Astrocyte (in vitro differentiated cells and primary cell): ENCODE measurements at places on chromosomes 2 and 18. TPM values are rescaled to one million over a fixed set of nuclear protein-coding genes. Genes with fewer than 3 reads are reported as not detected.

DNA sequence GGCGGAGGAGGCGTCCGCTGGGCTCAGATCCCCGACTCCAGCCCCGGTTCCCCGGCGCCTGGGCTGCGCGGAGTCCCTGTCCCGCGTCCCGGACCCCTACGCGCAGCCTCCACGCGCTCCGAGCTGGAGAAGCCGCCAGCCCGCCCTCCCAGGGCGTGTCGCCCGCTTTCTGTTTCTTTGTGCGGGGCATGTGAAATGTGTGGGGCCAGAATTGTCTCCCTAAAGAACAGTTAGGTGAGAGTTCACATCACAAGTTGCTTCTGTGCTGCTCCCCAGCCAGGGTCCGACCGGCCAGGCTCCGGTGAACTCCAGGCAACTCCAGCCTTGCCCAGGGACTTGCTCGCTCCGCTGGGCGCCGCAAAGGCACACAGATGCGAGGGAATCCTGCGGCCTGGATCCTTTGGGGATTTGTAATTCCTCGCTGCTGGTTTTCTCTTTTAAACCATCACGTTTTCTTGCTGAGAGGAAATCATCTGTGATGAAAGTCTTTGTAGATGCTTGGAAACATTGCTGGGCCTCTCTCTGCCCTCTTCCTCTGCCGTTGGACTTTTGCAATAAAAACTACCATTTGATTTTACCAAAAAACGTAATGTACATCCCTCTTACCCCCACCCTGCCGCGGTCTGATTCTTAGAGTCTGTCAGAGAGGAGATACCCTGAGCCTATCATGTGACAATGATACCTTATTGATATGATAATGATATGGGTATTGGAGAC, 631 bp downstream of the GYPC start:
- H3K27ac ChIP-seq: peak overlapping the region; percentile 83
- H3K4me1 ChIP-seq: peaks cover 35% of the 10 kb centered on the region
- peak; percentile 38 for DNase-seq
- no peaks in the 10 kb centered on the region for H3K36me3 ChIP-seq
- H3K27me3 ChIP-seq: no peaks in the 10 kb centered on the region

Gene COLEC12
- total RNA-seq: 11.6 and 13.2 TPM in 2 replicates

GRCh38 chr2:211751848-211752247, 786.8 kb downstream of the ERBB4 start:
- H3K36me3 ChIP-seq: no peaks in the 10 kb centered on the region
- no peak overlapping the region for H3K4me3 ChIP-seq
- H3K4me1 ChIP-seq: no peaks in the 10 kb centered on the region
- H3K27me3 ChIP-seq: no peaks in the 10 kb centered on the region
- DNase-seq: no peak
- H3K27ac ChIP-seq: no peak overlapping the region

DNA sequence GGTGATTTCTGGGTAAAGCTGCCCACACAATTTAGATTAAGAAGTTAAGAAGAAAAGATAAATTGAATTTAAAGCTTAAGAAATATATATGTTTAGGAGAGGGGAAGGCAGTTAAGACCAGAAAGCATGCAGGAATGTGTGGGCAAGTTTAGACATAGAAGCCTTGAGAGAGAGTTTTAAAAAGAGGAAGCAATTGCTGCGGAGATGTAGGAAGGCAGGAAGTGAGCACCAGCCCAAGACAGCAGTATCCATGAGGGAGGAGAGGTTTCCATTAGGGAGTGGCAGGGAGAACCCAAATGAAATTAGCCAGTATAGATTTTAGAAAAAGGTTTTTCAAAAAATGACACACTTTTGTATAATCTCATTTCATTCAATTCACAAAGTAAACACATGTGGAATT, 24.3 kb downstream of the DSC2 start:
- DNase-seq: no peak
- no peak overlapping the region for H3K27ac ChIP-seq
- no peaks in the 10 kb centered on the region for H3K36me3 ChIP-seq

GRCh38 chr18:635171-635570, 22.3 kb upstream of the TYMS start:
- H3K4me3 ChIP-seq: no peak overlapping the region
- no peaks in the 10 kb centered on the region for H3K36me3 ChIP-seq
- no peak for DNase-seq
- no peak overlapping the region for H3K27ac ChIP-seq
- no peaks in the 10 kb centered on the region for H3K4me1 ChIP-seq

DNA sequence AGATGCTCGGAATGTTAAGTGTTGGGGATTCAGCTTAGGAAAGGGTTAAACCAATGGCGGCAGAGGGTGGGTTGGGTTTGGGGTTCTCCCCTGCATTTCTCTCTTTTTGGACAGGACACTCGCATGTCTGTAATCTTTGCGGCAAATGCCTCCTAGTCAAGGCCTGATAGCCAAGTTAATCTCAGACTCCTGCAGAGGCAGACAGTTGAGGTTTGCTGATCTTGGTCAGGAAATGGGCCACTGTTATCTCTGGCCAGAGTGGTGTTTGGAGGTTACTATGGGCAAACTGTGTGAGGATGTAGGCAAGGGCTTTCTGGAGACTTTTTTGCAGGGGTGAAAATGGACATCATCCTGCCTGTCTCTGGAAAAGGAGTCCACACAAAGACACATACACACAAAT, 188.8 kb downstream of the SETBP1 start:
- H3K27ac ChIP-seq: no peak overlapping the region
- no peaks in the 10 kb centered on the region for H3K36me3 ChIP-seq
- H3K4me1 ChIP-seq: no peaks in the 10 kb centered on the region
- no peak for DNase-seq

Gene CABYR
- total RNA-seq: 7.0 and 7.8 TPM in 2 replicates

Gene LNPK
- 34.8 and 42.4 TPM in 2 replicates for total RNA-seq

- no peak overlapping the region for H3K4me3 ChIP-seq
- DNase-seq: no peak
- H3K4me1 ChIP-seq: peaks cover 13% of the 10 kb centered on the region
- no peaks in the 10 kb centered on the region for H3K27me3 ChIP-seq
- no peaks in the 10 kb centered on the region for H3K36me3 ChIP-seq
These were observed 22.4 kb downstream of the ODC1 start for GRCh38 chr2:10425699-10426098.

- no peak overlapping the region for H3K27ac ChIP-seq
- no peak overlapping the region for H3K4me3 ChIP-seq
- no peaks in the 10 kb centered on the region for H3K36me3 ChIP-seq
- no peaks in the 10 kb centered on the region for H3K27me3 ChIP-seq
- H3K4me1 ChIP-seq: peaks cover 3% of the 10 kb centered on the region
These were observed 42.3 kb downstream of the SPRED2 start for GRCh38 chr2:65390134-65390533.

- H3K4me3 ChIP-seq: no peak overlapping the region
- no peak for DNase-seq
- no peaks in the 10 kb centered on the region for H3K4me1 ChIP-seq
- H3K36me3 ChIP-seq: no peaks in the 10 kb centered on the region
- no peak overlapping the region for H3K27ac ChIP-seq
These were observed 161.5 kb downstream of the FIGN start for GRCh38 chr2:163574309-163574708.

- no peaks in the 10 kb centered on the region for H3K4me1 ChIP-seq
- H3K27ac ChIP-seq: no peak overlapping the region
- no peaks in the 10 kb centered on the region for H3K36me3 ChIP-seq
- H3K4me3 ChIP-seq: no peak overlapping the region
- H3K27me3 ChIP-seq: no peaks in the 10 kb centered on the region
These were observed 689.1 kb upstream of the POU3F3 start for GRCh38 chr2:104164721-104165252.

Gene MARCHF4
- total RNA-seq: 28.1 and 42.8 TPM in 2 replicates
